ENCODE measurements at places on chromosomes 11 and 22. TPM values are rescaled to one million over a fixed set of nuclear protein-coding genes. Genes with fewer than 3 reads are reported as not detected.

Gene DGCR6L
- total RNA-seq: 43.3 TPM

Gene OR6T1
- not detected for total RNA-seq

Gene MCAT
- total RNA-seq: 14.6 TPM

Gene TSGA10IP
- not detected for total RNA-seq

Gene SLC22A25
- not detected for total RNA-seq

Gene C22orf42
- not detected for total RNA-seq

Gene KCTD14
- not detected for total RNA-seq

Gene PKNOX2
- total RNA-seq: 0.10 TPM

Gene RCOR2
- total RNA-seq: 0.66 TPM

Gene MSANTD4
- 17.8 TPM for total RNA-seq

Gene KIAA1671
- 1.7 TPM for total RNA-seq

Gene SLC1A2
- 1.7 TPM for total RNA-seq

Gene RGL4
- not detected for total RNA-seq

Gene TRIM48
- not detected for total RNA-seq

Gene MGAT3
- 1.1 TPM for total RNA-seq

Gene NXPE4
- total RNA-seq: not detected

Gene BIRC3
- total RNA-seq: 0.27 TPM

Gene MIAT
- total RNA-seq: not detected

Gene CD3E
- not detected for total RNA-seq

Gene MB
- total RNA-seq: not detected

Gene NPAS4
- not detected for total RNA-seq

Gene MIF
- total RNA-seq: 336 TPM

Gene TP53I11
- 10.4 TPM for total RNA-seq

Gene SHISA8
- total RNA-seq: not detected

Gene MISFA
- 2.8 TPM for total RNA-seq

Gene DDX25
- total RNA-seq: not detected

Gene POU2AF2
- not detected for total RNA-seq

Gene PHOX2A
- total RNA-seq: not detected

Gene ARVCF
- 1.8 TPM for total RNA-seq

Gene TMPRSS4
- not detected for total RNA-seq

Gene CNGA4
- not detected for total RNA-seq

Gene LRRC74B
- total RNA-seq: not detected
